ENCODE measurements at places on chromosomes 2 and 18. TPM values are rescaled to one million over a fixed set of nuclear protein-coding genes. Genes with fewer than 3 reads are reported as not detected.

Gene ASXL3
- total RNA-seq, result not detected

Gene POTEJ
- total RNA-seq, result not detected

Gene SPC25
- total RNA-seq, result 11.7 TPM

Gene CD207
- not detected for total RNA-seq

DNA sequence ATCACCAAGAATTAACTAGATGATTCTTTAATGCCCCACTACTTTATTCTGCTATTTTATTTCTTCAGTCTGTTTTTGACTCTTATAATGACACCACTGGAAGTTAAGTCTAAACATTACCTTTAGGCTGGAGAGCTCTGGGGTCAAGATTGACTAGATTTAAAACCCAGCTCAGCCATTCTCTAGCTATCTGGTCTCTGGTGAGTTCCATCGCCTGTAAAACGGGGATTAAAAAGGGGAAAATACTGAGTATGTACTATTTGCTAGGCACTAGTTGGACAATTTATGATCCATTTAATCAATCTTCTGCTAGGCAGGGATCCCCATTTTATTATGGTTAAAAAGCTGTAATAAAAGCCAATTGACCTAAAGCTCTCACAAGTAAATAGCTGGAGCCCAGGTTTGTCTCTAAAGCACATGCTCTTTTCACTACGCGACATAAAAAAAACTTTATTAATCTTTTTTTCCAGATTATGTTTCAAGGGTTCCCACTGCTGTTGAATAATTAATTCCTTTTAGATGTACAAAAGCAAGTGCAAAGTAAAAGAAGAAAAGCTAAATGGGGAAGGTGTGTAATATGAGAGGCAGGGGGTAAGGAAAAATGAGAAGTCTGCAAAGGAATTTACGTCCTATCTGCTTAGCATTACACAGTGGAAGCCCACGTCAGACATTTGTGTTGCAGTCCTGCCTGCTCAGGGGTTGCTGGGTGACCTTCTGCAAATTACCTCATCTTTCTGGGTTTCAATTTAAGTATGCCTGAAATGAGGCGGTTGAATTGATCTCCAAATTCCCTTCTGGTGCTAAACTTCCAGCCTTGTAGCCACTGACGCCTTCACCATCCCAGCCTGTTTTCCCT, 918 bp upstream of the NABP1 start:
- H3K27ac ChIP-seq, result peak overlapping the region; percentile 96
- H3K27me3 ChIP-seq, result no peaks in the 10 kb centered on the region
- H3K4me1 ChIP-seq, result no peaks in the 10 kb centered on the region
- H3K36me3 ChIP-seq, result no peaks in the 10 kb centered on the region
- DNase-seq, result peak; percentile 18
- H3K4me3 ChIP-seq, result peak overlapping the region; percentile 89

GRCh38 chr2:212843409-212844199, 305.0 kb upstream of the ERBB4 start:
- no peaks in the 10 kb centered on the region for H3K27me3 ChIP-seq
- H3K27ac ChIP-seq, result no peak overlapping the region
- no peaks in the 10 kb centered on the region for H3K36me3 ChIP-seq
- H3K4me1 ChIP-seq, result no peaks in the 10 kb centered on the region
- no peak for DNase-seq
- no peak overlapping the region for H3K4me3 ChIP-seq

GRCh38 chr2:225494100-225494459, 94.6 kb downstream of the NYAP2 start:
- no peak for DNase-seq
- H3K27ac ChIP-seq, result no peak overlapping the region
- no peaks in the 10 kb centered on the region for H3K36me3 ChIP-seq
- H3K27me3 ChIP-seq, result no peaks in the 10 kb centered on the region

GRCh38 chr2:44952143-44952805, 10.8 kb downstream of the SIX3 start:
- H3K27me3 ChIP-seq, result peaks cover 12% of the 10 kb centered on the region
- H3K4me3 ChIP-seq, result peak overlapping the region; percentile 57
- H3K36me3 ChIP-seq, result no peaks in the 10 kb centered on the region
- H3K27ac ChIP-seq, result no peak overlapping the region
- no peak for DNase-seq
- peaks cover 28% of the 10 kb centered on the region for H3K4me1 ChIP-seq

DNA sequence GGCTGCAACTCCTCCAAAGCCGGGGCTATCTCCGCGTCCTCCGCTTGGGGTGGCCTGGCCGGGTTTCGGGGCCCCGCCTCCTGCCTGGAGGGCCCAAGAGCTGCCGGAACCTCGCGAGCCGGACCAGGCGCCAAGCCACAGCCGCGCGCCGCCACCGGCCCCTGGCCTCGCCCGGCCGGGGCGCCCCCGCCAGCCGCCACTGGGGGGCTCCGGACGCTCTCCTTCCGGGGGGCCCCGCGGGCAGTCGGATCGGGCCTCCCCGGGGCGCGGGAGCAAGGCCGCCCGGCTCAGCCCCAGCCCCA, 17.4 kb upstream of the HAAO start:
- DNase-seq, result no peak
- no peaks in the 10 kb centered on the region for H3K36me3 ChIP-seq
- peaks cover 26% of the 10 kb centered on the region for H3K4me1 ChIP-seq
- H3K4me3 ChIP-seq, result peak overlapping the region; percentile 67

GRCh38 chr18:10349561-10349960, 104.9 kb upstream of the APCDD1 start:
- no peaks in the 10 kb centered on the region for H3K36me3 ChIP-seq
- DNase-seq, result no peak
- no peak overlapping the region for H3K4me3 ChIP-seq
- no peaks in the 10 kb centered on the region for H3K4me1 ChIP-seq
- H3K27me3 ChIP-seq, result no peaks in the 10 kb centered on the region

DNA sequence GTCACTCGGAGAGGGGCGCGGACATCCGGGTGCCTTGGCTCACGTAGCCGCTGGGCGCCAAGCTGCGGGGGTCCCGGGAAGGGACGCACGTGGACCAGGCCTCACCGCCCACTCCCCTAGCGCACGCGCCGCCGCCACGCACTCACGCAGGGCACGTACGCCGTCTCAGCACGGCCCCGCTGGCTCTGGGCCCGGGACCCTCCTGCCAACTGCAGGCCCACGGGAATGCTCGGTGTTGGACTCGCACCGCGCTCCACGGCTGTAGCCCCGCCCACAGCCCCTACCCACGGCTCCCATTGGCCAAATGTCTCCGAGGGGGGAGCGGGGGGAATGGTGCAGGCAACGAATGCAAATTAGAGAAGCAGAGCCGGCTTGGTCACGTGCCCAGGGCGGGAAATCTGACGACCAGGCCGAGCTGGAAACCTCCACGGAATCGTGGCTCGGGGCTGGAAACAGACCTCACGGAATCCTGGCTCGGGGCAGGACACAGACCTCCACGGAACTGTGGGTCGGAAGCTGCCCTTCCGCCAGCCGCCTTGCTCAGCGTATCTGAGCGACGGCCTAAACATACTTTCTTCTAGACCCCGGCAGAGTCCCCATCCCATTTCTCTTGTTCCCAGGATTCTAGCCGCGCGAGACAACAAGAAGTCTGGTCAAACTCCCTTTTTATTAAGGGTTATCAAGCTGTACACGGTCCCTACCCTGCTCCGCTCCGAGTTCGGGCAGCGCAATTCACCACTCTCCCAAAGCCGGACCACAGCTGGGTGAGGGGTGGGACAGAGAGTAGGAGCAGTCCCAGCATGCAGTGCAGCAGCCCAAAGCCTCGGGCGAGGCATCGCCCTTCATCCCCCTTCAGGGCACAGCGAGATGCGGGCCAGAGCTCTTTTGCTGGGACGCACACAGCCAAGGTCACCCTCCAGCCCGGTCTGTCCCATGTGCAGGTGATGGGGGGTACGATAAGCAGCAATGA, at the start of gene ABCB6:
Gene ABCB6, minus strand, starts transcription at position 227 of the 970 bp plus-strand sequence. CDS start 285 bp downstream, outside the sequence.
- H3K27ac ChIP-seq, result peak within 1 kb of the TSS; percentile 93
- peaks cover 21% of the 10 kb centered on the region for H3K4me1 ChIP-seq
- no peaks in the 10 kb centered on the region for H3K27me3 ChIP-seq
- H3K36me3 ChIP-seq, result peaks cover 41% of the 10 kb centered on the region

DNA sequence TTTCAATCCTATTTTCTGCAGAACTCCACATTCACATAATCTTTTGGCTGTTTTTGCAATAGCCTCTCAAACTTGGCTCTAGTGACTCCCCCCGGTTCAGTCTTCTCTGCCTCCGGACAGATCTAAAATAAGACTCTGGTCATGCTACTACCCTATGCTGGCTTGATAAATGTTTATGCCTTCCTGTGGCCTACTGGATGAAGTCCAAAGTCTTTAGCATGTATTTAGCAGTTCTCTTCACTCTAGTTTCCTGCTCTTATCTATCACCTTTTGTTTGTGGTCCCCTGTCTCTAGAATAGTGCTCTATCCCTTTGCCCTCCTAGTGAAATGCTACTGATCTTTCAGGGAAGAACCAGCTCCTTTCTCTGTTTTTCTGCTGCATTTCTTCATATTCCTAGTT, 14.4 kb downstream of the ADCYAP1 start:
- no peaks in the 10 kb centered on the region for H3K4me1 ChIP-seq
- no peak overlapping the region for H3K27ac ChIP-seq

DNA sequence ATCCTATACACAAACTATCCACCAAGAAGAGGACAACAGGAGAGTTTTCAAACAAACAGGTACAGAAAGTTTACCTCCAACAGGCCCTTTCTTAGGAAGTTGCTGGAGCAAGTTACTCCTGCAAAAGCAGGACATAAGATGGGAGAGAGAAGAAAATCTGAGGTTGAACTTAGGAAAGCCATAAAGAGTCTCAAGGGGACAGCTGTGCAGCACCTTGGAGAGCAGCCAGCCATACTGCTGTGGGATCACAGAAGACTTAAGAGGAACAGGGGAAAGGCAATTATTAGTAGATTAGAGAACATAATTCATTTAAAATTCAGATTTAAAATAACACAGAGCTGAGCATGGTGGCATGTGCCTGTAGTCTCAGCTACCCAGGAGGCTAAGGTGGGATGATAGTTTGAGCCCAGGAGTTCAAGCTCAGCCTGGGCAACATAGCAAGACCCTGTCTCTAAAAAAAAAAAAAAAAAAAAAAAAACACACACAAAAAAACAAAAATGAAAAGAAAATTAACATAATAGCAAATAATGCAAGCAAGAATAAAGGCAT, 148.1 kb upstream of the SIX3 start:
- no peaks in the 10 kb centered on the region for H3K27me3 ChIP-seq
- no peaks in the 10 kb centered on the region for H3K36me3 ChIP-seq
- H3K27ac ChIP-seq, result no peak overlapping the region

DNA sequence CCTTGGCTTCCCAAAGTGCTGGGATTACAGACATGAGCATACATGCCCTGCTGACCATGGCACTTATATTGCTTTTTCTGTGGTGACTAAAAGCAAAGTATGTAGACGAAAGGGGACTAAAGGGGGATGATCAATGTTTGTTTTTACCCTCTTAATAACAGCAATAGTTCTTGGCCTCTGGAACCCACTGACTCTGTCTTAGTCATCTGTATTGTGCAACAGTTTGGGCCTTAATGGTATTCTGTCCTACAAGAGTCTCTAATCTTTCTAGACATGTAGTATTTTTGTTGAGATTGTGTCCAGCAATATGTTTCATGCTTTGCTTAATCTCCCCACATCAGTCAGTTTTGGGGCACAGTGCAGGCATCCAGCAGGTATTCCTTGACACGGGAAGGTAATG, 359.9 kb upstream of the FANCL start:
- no peak for DNase-seq
- no peaks in the 10 kb centered on the region for H3K4me1 ChIP-seq
- no peaks in the 10 kb centered on the region for H3K27me3 ChIP-seq
- no peak overlapping the region for H3K4me3 ChIP-seq

DNA sequence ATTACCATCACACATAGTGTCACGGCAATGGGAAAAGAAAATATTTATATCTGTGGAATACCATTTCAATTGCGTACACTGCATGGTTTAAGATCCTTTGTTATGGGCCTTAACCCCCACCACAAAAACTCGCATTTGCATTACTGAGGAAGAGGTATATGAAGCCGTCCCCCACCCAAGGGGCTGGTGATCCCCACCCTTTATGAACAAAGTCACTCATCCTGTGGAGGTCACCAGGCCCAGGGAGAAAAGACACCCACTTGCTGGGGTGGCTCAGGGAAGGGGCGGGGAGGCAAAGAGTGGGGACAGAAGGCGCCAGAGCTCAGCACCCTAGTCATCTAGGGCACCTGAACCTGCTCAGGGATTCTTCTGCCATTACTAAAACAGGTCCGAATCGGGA, 133.8 kb downstream of the ZNF516 start:
- no peak for DNase-seq
- H3K4me3 ChIP-seq, result no peak overlapping the region
- no peaks in the 10 kb centered on the region for H3K27me3 ChIP-seq
- no peak overlapping the region for H3K27ac ChIP-seq
- peaks cover 85% of the 10 kb centered on the region for H3K36me3 ChIP-seq

GRCh38 chr2:18551623-18552022, 8.8 kb downstream of the RDH14 start:
- no peaks in the 10 kb centered on the region for H3K27me3 ChIP-seq
- H3K27ac ChIP-seq, result no peak overlapping the region
- no peaks in the 10 kb centered on the region for H3K36me3 ChIP-seq
- no peaks in the 10 kb centered on the region for H3K4me1 ChIP-seq

GRCh38 chr2:12819721-12820120, 103.0 kb downstream of the TRIB2 start:
- peak overlapping the region; percentile 66 for H3K27ac ChIP-seq
- no peaks in the 10 kb centered on the region for H3K36me3 ChIP-seq
- H3K4me1 ChIP-seq, result peaks cover 30% of the 10 kb centered on the region
- H3K4me3 ChIP-seq, result no peak overlapping the region
- H3K27me3 ChIP-seq, result no peaks in the 10 kb centered on the region

- no peak for DNase-seq
- H3K27ac ChIP-seq, result no peak overlapping the region
- H3K36me3 ChIP-seq, result no peaks in the 10 kb centered on the region
- H3K4me1 ChIP-seq, result no peaks in the 10 kb centered on the region
Measured at GRCh38 chr18:4851301-4851976, 345.6 kb downstream of the AKAIN1 start.

- no peaks in the 10 kb centered on the region for H3K27me3 ChIP-seq
- no peak for DNase-seq
- H3K4me3 ChIP-seq, result no peak overlapping the region
- peaks cover 3% of the 10 kb centered on the region for H3K36me3 ChIP-seq
- H3K4me1 ChIP-seq, result peaks cover 12% of the 10 kb centered on the region
- H3K27ac ChIP-seq, result no peak overlapping the region
Measured at GRCh38 chr18:12819841-12820240, 64.2 kb downstream of the PTPN2 start.

DNA sequence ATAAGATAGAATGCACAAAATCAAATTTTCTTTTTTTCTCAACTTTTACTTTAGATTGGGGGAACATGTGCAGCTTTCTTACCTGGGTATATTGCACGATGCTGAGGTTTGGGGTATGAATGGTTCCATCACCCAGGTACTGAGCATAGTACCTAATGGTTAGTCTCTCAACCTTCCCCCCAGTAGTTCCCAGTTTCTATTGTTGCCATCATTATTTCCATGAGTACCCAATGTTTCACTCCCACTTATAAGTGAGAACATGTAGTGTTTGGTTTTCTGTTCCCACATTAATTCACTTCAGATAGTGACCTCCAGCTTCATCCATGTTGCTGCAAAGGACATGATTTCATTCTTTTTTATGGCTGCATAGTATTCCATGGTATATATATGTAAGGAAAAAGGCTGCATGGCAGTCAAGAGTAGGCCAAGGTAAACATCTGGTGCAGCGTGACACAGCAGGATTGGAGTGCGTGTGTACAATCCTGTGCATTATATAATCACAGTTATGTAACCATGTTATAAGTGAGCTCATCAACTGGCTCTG, 10.5 kb upstream of the C2orf42 start:
- H3K27me3 ChIP-seq, result no peaks in the 10 kb centered on the region
- no peak overlapping the region for H3K4me3 ChIP-seq
- H3K27ac ChIP-seq, result no peak overlapping the region
- H3K4me1 ChIP-seq, result peaks cover 10% of the 10 kb centered on the region
- DNase-seq, result no peak
- no peaks in the 10 kb centered on the region for H3K36me3 ChIP-seq
